ENCODE measurements at places on chromosomes 12 and 14.

DNA sequence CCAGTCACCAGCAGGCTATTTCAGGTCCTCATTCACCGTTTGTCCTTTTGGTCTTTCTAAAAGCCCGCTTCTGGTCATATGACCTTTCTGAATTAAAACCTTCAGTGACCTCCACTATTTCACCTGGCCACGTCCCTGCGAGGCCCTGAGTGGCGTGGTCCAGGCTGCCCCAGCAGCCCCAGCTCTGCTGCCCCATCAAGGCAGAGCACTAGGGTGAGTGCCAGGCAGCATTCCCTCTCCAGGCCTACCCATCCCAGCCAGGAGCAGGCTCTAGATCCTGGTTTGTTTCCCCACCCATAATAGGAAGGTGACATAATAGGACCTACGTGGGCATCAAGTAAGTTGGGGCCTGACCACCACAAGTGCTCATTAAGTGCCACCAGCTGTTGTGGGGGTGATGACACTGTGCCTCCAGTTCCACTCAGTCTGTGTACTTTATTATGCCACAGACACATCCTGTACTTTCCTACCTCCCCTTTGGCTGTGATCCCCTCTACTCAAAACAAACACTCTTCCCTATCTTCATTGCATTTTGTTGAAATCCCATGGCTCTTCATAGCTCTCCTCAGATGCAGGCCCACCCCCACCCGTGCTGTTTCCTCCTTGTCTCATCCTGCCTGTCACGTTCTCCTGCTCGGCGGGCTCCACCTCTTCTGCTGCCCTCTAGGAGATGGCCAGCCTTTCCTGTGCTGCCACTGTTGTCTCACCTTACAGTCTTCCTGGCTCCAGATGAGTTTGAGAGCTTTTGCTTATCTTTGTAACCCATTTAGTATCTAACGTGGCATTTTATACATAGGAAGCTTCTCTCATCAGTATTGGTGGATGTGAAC lies 21.4 kb downstream of the CKB start:
- no peaks in the 10 kb centered on the region for H3K4me1 ChIP-seq
- no peak overlapping the region for H3K27ac ChIP-seq
- no peak overlapping the region for H3K4me3 ChIP-seq
- no peaks in the 10 kb centered on the region for H3K27me3 ChIP-seq

- H3K27ac ChIP-seq = no peak overlapping the region
- no peak for DNase-seq
- H3K4me3 ChIP-seq = no peak overlapping the region
Measured at GRCh38 chr12:113142173-113142885, 6.8 kb upstream of the RASAL1 start.

- H3K4me3 ChIP-seq = no peak overlapping the region
- H3K36me3 ChIP-seq = no peaks in the 10 kb centered on the region
- no peak for DNase-seq
- H3K4me1 ChIP-seq = 0 out of 2 replicates have a peak, but pooled peaks cover 1% of the 10 kb centered on the region
- H3K27ac ChIP-seq = no peak overlapping the region
Measured at GRCh38 chr14:77843195-77843594, 43.3 kb downstream of the ADCK1 start.

DNA sequence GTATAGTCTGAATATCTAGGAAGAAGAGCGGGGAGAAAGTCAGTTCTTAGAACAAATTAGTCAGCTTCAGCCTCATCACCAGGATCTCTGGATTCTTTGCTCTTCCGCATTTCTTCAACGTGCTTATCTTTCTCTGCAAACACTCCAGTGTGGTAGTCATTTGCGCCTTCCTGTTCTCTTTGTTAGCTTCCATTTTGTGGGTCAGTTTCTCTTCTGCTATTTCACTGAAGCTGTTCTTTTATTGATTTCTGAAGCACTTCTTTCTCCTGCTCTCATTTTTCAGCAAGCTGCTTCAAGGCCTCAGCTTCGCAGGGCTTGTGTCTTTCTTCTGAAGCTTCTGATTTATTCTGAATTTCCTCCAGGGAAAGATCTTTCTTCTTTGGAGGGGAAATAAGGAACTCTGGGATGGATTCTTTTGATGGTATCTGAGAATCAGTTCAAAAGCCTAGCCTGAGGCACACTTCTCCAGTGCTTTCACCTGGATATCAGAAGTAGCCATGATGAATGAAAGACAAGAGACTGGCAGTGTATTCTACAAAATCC lies 13.5 kb downstream of the AMN1 start:
- no peaks in the 10 kb centered on the region for H3K27me3 ChIP-seq
- H3K4me3 ChIP-seq = no peak overlapping the region
- no peak for DNase-seq
- peaks cover 3% of the 10 kb centered on the region for H3K4me1 ChIP-seq

DNA sequence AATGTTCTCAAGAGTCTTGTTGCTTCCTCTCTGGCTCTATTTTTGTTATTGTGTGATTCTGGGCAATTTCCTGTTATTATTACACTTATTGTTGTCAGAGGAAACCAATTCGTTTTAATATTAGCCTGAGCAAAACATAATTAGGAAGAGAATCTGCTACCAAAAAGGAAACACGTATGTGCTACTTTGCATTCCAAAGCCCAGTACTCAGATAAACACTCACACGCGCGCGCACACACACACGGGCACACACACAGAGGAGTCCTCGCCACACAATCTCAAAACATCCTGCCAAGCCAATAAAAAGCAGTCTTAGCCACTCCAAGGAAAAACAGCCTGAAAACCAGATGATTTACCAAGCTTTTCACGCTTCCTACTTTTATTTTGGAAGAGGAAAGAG lies 400.7 kb downstream of the NUAK1 start:
- H3K4me3 ChIP-seq = no peak overlapping the region
- no peak overlapping the region for H3K27ac ChIP-seq
- H3K27me3 ChIP-seq = no peaks in the 10 kb centered on the region
- peaks cover 4% of the 10 kb centered on the region for H3K4me1 ChIP-seq

GRCh38 chr12:7321624-7322023 lies 17.8 kb downstream of the ACSM4 start:
- H3K4me1 ChIP-seq = no peaks in the 10 kb centered on the region
- no peak for DNase-seq
- no peak overlapping the region for H3K4me3 ChIP-seq
- no peaks in the 10 kb centered on the region for H3K36me3 ChIP-seq
- H3K27me3 ChIP-seq = no peaks in the 10 kb centered on the region
- no peak overlapping the region for H3K27ac ChIP-seq

DNA sequence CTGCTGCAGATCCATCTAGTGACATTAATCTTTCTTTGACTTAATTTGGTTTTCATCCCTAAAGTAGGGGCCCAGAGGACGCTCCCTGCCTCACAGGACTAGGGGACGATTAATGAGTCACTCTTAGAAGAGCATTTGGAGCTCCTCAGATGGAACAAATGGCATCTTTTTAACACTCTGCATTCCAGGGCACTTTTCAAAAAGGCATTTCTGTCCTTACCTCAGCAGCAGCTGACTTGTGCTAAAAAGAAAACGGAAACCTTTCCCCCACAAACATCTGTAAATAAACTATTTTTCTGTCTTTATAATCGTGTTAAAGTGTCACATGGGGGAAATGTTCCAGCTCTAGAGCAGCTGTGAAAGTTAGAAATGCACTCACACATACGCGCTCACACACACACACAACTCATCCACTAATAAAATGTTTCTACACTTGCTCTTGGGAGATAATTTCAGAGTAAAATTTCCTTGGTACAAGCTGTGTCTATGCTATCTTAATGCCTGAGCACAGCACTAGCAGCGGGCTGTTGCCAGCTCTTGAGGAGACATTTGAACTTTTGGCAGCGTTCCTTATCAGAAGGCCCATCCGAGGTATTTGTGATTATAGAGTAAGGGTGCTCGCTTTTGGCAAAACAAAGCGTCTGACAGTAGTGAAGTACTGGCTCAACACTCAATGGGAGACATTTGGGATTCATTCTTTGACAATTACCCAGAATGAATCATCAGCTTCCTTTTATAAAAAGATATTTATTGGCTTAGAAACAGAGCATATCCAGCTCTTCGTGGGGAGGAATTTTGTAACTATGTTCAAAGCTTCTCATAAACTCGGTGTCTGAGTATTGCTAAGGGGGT lies 141.3 kb downstream of the PLXNC1 start:
- no peak overlapping the region for H3K4me3 ChIP-seq
- no peak overlapping the region for H3K27ac ChIP-seq
- peaks cover 6% of the 10 kb centered on the region for H3K4me1 ChIP-seq
- no peaks in the 10 kb centered on the region for H3K36me3 ChIP-seq

DNA sequence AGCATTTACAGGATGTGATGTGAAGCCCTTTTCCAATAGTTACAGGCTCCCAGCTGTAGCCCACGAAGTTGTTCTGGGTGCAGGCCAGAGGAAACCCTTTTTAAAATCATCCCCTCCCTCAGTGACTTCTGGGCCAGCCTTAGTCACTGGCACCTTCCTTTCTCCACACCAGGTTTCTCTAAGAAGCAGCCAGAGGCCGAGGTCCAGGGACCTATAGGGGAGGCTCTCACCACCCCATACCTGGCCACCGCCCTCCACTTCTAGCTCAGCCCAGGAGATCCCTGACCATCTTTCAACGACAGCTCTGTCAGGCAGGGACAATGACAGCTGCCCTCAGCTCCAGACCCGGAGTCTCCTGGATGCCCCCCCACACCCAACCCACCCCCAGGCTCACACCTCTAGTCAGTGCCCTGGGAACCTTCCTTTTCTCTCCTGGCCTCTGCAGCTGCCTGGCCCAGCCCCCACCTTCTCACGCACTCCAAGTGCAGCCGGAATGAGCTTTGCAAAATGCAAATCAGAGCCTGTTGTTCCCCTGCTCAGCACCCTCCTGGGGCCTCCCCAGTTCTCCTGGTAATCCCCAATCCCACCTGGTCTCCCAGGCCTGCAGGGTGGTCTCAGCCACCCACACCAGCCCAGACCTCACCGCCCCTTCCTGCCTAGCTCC lies 46.7 kb downstream of the TESC start:
- no peak overlapping the region for H3K27ac ChIP-seq
- no peak for DNase-seq
- no peak overlapping the region for H3K4me3 ChIP-seq
- no peaks in the 10 kb centered on the region for H3K27me3 ChIP-seq

GRCh38 chr12:5505116-5505515 lies 73.2 kb downstream of the NTF3 start:
- H3K4me3 ChIP-seq = no peak overlapping the region
- H3K27me3 ChIP-seq = no peaks in the 10 kb centered on the region
- H3K27ac ChIP-seq = no peak overlapping the region
- 0 out of 2 replicates have a peak, but pooled peaks cover 2% of the 10 kb centered on the region for H3K4me1 ChIP-seq
- no peak for DNase-seq

DNA sequence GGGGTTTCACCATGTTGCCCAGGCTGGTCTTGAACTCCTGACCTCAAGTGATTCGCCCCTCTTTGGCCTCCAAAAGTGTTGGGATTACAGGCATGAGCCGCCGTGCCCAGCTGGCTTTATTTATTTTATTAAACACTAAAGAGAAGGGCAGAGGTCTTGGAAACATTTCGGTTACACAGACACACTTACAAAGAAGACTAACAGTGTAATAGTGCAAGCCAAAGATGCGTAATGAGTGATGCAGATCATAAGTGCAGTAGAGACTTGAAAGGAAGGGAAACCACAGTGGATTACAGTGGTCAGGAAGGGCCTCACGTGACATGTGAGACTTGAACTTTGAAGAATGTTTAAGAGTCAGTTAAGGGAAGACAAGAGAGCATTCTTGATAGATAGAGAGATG lies 33.9 kb upstream of the CDK17 start:
- DNase-seq = no peak
- H3K27me3 ChIP-seq = no peaks in the 10 kb centered on the region
- no peak overlapping the region for H3K4me3 ChIP-seq
- no peak overlapping the region for H3K27ac ChIP-seq
- no peaks in the 10 kb centered on the region for H3K36me3 ChIP-seq
- no peaks in the 10 kb centered on the region for H3K4me1 ChIP-seq

GRCh38 chr12:53252349-53252916 lies 15.7 kb upstream of the ESPL1 start:
- H3K4me3 ChIP-seq = peak overlapping the region; percentile 91
- H3K36me3 ChIP-seq = peaks cover 3% of the 10 kb centered on the region
- H3K27me3 ChIP-seq = no peaks in the 10 kb centered on the region
- DNase-seq = no peak

GRCh38 chr14:21257394-21257909 lies 11.8 kb downstream of the HNRNPC start:
- no peak overlapping the region for H3K4me3 ChIP-seq
- no peak for DNase-seq
- no peaks in the 10 kb centered on the region for H3K27me3 ChIP-seq
- peaks cover 12% of the 10 kb centered on the region for H3K36me3 ChIP-seq
- no peak overlapping the region for H3K27ac ChIP-seq

GRCh38 chr12:64181430-64182291 lies 40.4 kb downstream of the KICS2 start:
- no peak overlapping the region for H3K4me3 ChIP-seq
- no peak for DNase-seq
- no peaks in the 10 kb centered on the region for H3K36me3 ChIP-seq

GRCh38 chr12:101671833-101672232 lies 25.6 kb upstream of the CHPT1 start:
- no peak overlapping the region for H3K27ac ChIP-seq
- no peak for DNase-seq
- H3K27me3 ChIP-seq = no peaks in the 10 kb centered on the region
- H3K36me3 ChIP-seq = no peaks in the 10 kb centered on the region
- H3K4me1 ChIP-seq = no peaks in the 10 kb centered on the region
- H3K4me3 ChIP-seq = no peak overlapping the region
